ENCODE measurements at places on chromosomes 3 and 15.

DNA sequence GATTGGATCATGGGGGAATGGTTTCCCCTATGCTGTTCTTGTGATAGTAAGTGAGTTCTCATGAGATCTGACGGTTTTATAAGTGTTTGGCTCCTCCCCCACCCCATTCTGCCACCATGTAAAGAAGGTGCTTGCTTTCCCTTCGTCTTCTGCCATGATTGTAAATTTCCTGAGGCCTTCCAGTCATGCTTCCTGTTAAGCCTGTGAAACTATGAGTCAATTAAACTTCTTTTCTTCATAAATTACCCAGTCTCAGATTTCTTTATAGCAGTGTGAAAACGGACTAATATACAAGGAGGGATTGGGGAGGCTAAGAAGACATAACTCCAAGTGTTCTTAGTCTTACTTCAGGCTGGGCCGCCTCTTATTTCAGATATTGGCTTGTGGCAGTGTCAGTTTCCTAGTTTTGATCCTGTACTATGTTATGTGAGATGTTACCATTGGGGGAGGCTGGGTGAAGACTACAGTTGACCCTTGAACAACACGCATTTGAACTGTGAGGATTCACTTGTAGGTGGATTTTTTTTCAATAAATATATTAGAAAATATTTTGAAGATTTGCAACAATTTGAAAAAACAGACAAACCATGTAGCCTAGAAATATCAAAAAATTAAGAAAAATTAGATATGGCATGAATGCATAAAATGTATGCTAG is 44.9 kb downstream of the NMD3 start:
- no peak for DNase-seq

GRCh38 chr3:192467230-192468140 is 259.9 kb downstream of the FGF12 start:
- DNase-seq = peak; percentile 22

GRCh38 chr3:106534206-106534605 is 665.4 kb upstream of the CBLB start:
- peak; percentile 32 for DNase-seq

GRCh38 chr15:93179700-93180102 is 90.7 kb upstream of the RGMA start:
- no peak for DNase-seq

DNA sequence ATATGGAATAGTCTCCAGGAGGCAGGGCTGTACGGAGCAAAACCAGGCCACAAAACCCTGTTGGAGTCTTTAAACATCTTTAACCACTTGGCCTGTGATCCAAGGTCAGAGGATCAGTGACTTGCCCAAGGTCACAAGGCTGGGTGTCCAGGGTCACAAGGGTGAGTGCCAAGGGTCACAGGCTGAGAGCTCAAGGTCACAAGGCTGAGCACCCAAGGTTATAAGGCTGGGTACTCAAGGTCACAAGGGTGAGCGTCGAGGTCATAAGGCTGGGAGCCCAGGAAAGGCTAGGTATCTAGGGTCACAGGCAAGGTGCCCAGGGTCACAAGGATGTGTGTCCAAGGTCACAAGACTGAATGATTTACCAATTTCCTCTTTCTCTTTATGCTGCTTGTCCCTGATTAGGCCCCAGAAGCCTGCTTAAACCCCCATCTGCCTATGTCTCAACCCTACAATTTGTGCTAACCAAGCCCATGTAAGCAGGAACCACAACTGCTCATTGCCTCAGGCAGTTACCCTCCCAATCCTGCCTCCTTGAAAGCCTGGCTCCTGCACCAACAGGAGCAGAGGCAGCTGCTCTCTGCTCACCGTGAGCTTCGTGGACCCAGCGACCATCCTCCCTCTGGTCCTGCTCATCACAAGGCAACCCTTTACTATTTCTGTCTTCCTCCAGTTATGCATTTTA is 51.5 kb downstream of the MGLL start:
- DNase-seq = no peak

DNA sequence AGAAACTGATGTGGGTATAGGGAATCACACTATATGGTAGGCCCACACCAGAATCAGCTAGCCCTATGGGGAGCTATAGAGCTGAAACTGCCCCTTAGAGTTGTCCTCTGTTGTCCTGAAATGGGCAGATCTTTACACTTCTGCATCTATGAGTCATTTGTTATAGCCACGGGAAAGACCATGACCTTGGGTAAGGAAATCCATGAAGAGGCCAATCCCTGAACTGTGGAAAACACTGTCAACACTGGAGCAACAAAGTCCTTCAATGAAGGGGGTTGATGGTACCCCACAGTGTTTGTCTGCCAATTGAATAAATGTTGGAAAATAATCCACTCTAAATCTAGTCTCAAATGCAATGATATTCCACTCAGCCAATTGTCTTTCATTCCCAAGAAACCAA is 5.2 kb upstream of the CD200R1 start:
- DNase-seq = no peak

DNA sequence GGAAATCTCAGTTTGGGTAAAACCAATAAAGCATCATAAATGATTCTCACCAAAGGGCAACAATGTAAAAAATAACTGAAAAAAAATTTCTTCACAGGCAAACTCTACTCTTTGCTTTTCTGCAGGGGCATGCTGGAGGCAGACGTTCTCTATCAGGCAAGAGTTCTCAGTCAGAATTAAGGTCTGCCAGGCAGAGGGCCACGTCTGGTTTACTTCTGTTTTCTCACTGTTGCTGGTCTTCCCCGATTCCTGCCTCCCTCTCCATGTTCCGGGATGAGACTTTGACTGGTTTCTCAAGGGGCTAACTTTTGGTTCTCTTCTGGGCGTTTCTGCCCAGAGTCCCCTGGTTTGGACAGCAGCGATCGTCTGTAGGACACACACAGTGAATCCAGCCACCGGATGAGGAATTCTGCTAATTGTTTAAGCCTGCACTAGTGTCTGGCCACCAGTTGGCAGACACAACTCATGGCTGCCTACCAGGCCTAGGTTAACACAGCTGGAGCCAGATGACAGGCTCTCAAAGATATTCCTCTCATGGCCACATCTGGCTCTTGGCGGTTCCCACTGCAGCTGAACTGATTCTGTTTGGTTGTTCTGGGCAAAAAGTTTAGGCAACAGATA is 273.1 kb downstream of the FOXP1 start:
- no peak for DNase-seq

DNA sequence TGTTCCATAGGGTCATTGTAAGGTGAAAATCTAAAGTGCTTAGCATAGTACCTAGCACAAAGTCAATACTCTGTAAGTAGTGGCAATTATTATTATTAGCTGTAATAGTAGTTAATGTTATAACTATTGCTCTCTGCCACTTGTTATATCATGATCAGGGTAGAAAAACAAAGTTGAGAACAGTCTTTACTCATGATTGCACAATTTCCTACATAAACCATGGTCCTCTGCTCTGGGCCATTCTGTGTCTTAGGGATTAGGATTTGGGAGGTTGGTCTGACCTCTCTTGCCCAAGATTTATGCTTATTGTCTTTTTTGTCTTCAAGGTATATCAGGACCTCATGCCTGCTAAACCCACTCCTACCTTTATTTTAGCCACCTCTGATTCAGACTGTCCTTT is 4.3 kb upstream of the LRRC58 start:
- DNase-seq = no peak

DNA sequence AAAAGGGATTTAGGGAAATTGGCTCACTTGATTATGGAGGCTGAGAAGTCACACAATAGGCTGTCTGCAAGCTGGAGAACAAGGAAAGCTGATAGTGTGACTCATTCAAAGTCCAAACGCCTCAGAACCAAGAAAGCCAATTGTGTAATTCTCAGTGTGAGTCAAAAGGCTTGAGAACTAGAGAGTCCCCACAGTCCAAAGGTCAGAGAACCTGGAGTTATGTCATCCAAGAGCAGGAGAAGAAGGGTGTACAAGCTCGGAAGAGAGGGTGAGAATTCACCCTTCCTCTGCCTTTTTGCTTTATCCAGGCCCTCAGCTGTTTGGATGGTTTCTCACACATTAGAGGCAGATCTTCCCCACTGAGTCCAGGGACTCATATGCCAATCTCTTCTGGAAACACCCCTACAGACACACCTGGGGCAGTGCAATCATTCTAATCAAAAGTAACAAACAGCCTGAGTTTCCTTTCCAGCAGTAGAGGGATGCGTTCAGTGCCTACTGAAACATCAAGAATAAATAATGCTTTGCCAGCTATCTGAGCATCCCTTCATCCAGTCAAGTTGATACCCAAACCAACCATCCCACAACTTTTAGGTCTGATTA is 271.5 kb downstream of the SATB1 start:
- no peak for DNase-seq

GRCh38 chr15:96670389-96670788 is 339.9 kb downstream of the NR2F2 start:
- DNase-seq = no peak

GRCh38 chr3:185328324-185329004 is 34.5 kb upstream of the MAP3K13 start:
- no peak for DNase-seq

DNA sequence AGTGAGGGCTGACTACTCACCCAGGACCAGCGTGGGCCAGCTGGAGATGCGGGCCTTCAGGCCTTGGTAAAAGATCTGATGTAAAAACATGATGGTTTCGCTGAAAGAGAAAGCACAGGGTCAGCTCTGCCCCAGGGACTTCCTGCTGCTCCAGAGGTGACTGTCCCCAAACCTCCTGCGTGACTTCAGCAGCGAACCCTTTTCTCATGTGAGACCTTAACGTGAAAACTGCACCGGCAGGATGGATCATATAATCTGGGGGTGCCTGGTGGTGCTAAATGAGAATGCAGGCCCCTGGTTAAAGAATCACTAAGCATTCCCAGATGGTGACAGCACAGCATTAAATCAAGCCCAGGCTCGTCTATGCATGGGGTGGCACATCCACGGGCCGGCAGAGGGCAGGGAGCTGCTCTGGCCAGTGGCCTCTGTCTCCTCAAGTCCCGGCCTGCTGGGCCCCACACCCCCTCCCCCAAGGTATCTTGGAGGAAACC is 55.4 kb downstream of the RASGRF1 start:
- DNase-seq = no peak

DNA sequence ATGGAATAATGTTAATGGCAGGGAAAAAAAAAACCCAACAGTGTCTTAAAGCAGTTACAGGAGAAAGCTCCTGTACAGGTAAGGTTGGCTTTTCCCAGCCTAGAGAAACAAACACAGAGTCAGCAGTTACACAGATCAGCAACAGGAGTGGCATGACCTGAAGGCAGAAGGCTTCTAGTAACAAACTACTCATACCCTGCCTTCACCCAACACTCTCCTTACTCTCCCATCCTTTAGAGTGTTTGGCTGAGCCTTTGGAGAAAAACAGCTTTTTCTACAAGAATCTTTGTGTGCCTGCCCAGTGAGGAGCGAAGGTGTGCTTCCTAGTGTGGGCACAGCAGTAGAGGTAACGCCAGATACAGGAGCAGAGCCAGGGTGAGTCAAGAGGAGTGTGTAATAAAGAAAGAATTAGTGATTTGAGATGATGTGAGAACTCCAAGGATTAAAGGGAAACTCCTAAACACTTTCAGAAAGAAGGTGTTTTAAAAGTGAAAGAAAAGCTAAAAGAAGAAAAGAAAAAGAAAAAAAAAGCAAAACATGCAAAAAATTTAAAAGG is 152.7 kb downstream of the POLR2M start:
- no peak for DNase-seq

DNA sequence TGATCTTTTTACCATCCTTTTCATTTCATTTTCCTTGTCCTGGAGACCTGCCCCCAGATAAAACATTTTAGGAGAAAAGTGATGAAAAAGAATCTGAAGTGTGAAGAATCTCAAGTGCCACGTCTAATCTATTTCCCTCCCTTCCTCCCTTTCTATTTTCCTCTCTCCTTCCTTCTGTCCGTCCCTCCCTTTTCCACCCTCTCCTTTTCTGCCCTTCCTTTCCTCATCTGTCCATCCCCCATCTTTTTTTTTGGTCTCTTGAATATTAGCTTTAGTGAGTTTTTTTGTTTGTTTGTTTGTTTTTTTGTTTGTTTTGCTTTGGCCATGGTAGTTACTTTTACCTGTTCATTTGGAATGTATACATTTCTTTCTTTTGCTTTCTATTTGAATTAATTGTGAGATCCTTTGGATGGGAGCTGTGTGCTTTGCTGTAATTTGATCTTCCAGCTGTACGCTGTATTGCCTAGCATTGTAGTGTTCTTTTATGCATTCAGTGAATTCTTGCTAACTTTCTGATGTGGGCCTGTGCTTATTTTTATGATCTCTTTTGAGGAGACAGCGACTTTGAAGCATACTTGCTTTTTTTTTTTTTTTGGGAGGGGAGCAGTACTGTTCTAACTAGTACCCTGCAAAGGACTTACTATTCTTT is 19.2 kb downstream of the CDIN1 start:
- no peak for DNase-seq

DNA sequence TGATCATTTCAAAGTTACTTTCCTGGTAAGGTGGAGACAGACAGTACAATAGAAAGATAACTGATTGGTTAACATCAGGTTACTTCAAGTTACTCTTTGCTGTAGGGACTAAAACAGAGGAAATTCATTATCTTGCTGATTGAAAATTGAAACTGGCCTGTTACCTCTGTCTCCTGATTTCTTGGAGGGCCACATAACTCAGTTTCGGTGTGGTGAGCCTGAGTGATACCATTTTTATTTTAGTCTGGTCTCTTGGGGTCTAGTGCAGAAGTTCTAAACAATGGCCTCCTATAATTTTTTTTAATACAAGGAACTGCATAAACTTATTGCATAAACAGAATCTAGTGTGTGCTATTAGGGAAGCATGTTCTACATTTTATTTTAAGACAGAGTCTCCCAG is 1.2 kb upstream of the ICE2 start:
- no peak for DNase-seq

DNA sequence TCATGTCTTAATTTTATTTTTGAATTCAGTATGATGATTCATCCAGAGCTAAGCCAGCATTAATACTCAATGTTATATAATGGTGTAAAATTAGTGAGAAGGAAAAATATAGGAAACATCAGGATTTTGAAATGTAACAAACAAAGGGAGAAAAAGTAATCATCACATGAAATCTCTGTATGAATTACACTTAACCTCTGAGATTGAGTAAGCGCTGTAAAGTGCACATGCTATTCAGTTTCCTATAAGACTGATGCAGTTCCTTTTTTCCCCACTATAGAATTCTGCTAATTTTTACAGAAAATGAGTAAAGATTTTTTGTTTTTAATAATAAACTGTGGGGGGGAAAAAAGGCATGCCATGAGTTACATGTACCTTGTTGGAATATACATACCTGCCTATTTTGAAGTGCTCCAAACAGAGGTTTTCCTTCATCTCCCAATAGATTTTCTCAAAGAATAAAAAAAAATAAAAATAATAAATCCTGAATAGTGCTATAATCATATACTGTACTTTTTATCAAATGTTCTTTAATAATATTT is 64.0 kb upstream of the TTBK2 start:
- no peak for DNase-seq

DNA sequence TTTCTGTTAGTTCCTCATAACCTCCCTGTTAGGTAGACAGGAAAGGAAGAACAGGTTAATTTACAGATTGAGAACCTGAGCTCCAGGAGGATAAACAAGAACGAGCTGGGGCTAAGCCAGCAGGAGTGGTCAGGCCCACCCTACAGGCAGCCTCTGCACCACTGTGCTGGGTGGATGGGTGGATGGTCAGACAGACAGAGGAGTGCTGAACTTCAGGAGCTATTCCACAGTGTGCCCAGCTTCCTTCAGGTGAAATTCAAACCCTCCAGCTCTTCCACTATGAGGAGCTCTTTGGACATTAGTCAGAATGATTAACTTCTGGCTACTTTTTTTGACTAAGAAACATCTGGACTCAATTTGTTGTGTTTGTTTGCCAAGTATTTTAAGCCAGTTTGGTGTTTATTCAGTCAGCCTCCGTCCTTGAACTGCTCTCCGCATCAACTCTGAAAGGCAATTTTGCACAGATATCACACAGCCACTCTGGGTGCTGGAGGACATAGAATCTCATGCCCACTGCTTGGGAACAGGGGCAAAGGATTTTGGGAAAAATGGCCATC is 361.9 kb downstream of the CLSTN2 start:
- DNase-seq = no peak

Measured in activated T-cell treated with anti-CD3 and anti-CD28 coated beads, Interleukin-2, amount 50 U/mL, for 1 hour (primary cell).